ENCODE measurements at places on chromosomes 6 and 20. TPM values are rescaled to one million over a fixed set of nuclear protein-coding genes. Genes with fewer than 3 reads are reported as not detected.

Gene PLEKHG1
- total RNA-seq: 4.3 TPM

Gene DPPA5
- not detected for total RNA-seq

Gene DDO
- total RNA-seq: not detected

Gene PRSS16
- not detected for total RNA-seq

Gene SAPCD1
- 2.5 TPM for total RNA-seq

Gene GNRH2
- total RNA-seq: not detected

Gene MTCH1
- total RNA-seq: 180 TPM

Gene EMILIN3
- total RNA-seq: 2.1 TPM

Gene TCF21
- total RNA-seq: not detected

Gene CRYBG1
- total RNA-seq: 2.4 TPM

Gene CAP2
- 71.8 TPM for total RNA-seq

Gene GSTA2
- not detected for total RNA-seq

Gene SH3BGRL2
- 1.9 TPM for total RNA-seq

Gene BTNL2
- total RNA-seq: not detected

Gene CRNKL1
- 21.8 TPM for total RNA-seq

Gene C20orf141
- total RNA-seq: not detected

Gene RIMS4
- 0.75 TPM for total RNA-seq

Gene ATP6V1G2
- 8.8 TPM for total RNA-seq

Gene TSHZ2
- not detected for total RNA-seq

Gene MYLK2
- 0.10 TPM for total RNA-seq

Gene CDSN
- not detected for total RNA-seq

Gene SLC16A10
- total RNA-seq: not detected

Gene AKAP7
- total RNA-seq: 4.5 TPM

Gene TMEM74B
- not detected for total RNA-seq

Gene SYCP2
- total RNA-seq: 2.1 TPM

Gene CST11
- total RNA-seq: not detected

Gene GPR6
- not detected for total RNA-seq

Gene SRSF12
- total RNA-seq: 3.7 TPM

Gene TSBP1
- not detected for total RNA-seq

Gene FAM162B
- not detected for total RNA-seq

Gene MUC21
- total RNA-seq: not detected

Gene SPTLC3
- total RNA-seq: 5.0 TPM

Gene ADGB
- total RNA-seq: not detected

Gene CCR6
- total RNA-seq: not detected

All from osteocyte (in vitro differentiated cells).